Iris pigment epithelial cell (primary cell): ENCODE measurements at places on chromosomes 11 and 22.

- peak; percentile 59 for DNase-seq
Measured at GRCh38 chr11:35780951-35781860, 118.6 kb downstream of the TRIM44 start.

- no peak for DNase-seq
Measured at GRCh38 chr11:133955945-133956421, 785 bp downstream of the IGSF9B start.

- DNase-seq = no peak
Measured at GRCh38 chr11:128492903-128493569, 94.3 kb downstream of the ETS1 start.

- DNase-seq = peak; percentile 12
Measured at GRCh38 chr22:34111210-34111824, 191.0 kb upstream of the LARGE1 start.

- no peak for DNase-seq
Measured at GRCh38 chr22:21858025-21858764, 9.2 kb downstream of the MAPK1 start.

- DNase-seq = no peak
Measured at GRCh38 chr22:39703928-39704639, 133.5 kb downstream of the CACNA1I start.

GRCh38 chr11:63534895-63535461, 1.6 kb upstream of the PLAAT4 start:
- no peak for DNase-seq

GRCh38 chr22:30324014-30324730, 2.6 kb downstream of the TBC1D10A start:
- peak; percentile 61 for DNase-seq

DNA sequence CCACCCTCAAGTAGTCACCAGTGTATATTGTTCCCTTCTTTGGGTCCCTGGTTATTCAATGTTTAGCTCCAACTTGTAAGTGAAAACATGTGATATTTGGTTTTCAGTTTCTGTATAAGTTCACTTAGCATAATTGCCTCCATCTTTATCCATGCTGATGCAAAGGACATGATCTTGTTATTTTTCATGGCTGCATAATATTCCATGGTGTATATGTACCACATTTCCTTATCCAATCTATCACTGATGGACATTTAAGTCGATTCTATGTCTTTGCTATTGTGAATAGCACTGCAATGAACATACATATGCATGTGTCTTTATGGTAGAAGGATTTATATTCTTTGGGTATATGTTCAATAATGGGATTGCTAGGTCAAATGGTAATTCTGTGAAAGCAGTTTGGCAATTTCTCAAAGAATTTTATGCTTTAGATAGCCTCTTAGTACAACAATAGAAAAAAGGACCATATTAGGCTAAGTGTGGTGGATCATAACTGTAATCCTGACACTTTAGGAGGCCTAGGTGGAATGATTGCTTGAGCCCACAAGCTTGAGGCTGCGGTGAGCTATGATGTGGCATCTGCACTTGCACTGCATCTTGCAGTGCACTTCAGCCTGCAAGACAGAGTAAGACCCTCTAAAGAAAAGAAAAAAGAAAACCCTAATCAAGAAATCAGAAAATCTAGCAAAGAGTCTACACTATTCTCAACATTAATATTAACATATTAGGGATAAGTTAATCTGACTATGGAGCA, 468.5 kb upstream of the FAT3 start:
- no peak for DNase-seq

GRCh38 chr11:103550811-103551210, 441.6 kb downstream of the DYNC2H1 start:
- no peak for DNase-seq

- DNase-seq = no peak
Measured at GRCh38 chr11:16604794-16605388, 133.6 kb upstream of the C11orf58 start.

- DNase-seq = peak; percentile 77
Measured at GRCh38 chr22:30649430-30650007, 13.9 kb downstream of the SLC35E4 start.
